Endothelial cell of umbilical vein (primary cell): ENCODE measurements at places on chromosomes 7 and 10. TPM values are rescaled to one million over a fixed set of nuclear protein-coding genes. Genes with fewer than 3 reads are reported as not detected.

The FBXL13 gene
- 3.9 and 4.0 TPM in 2 replicates for polyA plus RNA-seq

The NDUFB8 gene
- polyA plus RNA-seq: 516 and 526 TPM in 2 replicates

- no peak for DNase-seq
Measured at GRCh38 chr7:154480817-154481216, 428.6 kb downstream of the DPP6 start.

- DNase-seq: no peak
Measured at GRCh38 chr10:71927776-71928592, 36.2 kb upstream of the CHST3 start.

The EIF5AL1 gene
- 0.73 and 1.0 TPM in 2 replicates for polyA plus RNA-seq

DNA sequence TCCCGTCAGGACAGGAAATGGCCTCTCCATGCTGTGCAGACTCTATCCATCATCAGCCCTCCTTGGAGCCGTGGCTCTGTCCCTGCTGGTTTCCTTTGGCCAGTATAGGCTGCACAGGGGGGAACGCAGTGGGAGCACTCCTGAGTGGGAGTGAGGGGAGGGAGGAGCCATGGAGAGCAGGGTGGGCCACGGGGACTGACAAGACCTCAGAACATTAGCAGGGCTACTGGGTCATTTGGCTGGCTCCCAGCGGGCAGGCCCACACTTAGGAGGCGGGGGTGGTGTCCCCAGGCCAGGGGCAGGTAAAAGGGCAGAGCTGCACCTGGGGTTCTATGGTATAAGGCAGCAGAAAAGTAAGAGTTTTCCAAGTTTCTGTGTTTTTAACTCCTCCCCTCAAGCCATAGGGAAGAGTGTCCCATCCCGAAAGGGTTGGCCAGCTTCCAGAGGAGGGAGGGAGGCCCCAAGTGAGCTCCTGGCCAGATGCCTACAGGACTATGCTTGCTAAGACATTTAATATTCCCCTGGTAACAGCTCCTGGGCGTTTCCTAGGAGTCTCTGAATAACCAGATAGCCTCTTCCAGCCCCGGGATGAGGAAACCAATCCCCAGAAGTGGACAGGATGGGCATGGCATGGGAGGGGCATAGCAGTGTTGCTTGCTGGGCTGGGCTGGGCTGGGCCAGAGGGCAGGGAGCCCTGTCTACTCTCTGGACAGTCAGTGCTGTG lies 5.5 kb upstream of the OPN4 start:
- DNase-seq: no peak

DNA sequence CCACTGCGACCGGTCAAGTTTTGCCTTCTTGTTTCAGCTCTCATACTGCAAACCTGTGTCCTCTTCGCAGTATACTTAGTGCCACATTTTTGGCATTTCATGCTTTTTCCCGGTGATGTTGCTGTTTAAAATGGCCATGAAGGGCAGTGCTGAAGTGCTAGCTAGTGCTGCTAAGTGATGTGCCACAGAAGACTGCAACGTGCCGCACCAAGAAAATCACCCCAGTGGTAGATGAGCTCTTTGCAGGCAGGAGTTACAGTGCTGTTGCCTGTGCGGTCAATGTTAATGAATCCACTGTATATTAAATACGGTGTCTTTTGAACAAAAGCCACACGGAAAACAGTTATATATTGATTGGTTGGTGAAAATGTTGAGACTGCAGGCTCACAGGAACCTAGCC lies 120.3 kb downstream of the ANLN start:
- no peak for DNase-seq

DNA sequence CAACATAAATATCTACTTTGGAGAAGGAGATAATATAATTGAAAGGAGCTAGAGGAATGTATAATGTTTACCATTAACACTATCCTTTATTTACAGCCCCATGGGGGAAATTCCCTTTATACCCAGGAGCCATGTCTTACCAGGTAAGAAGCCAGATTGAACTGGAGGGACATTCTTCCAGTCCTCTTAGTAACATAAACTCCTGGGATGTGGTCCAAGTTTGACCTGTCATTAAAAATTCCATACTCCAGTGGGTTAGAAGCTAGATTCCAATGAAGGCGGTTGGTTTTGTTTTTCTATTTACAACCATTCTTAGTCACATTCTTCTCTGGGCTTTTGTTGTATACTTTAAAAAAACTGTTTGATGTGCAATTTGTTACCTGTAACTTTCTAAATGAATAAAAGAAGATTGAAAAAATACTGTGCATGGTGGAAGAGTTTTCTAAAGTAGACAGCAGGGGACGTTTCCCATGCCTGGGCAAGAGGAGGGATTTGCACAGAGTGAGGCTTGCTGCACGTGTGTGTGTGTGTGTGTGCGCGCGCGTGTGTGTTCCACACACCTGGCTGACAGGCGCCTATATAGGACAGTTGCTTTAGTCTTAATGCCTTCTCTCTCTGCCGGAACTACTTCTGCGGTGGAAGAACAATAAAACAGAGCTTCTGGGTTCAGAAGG lies 2.0 kb downstream of the PLCE1 start:
- DNase-seq: no peak

GRCh38 chr10:98097175-98097574 lies 37.3 kb upstream of the R3HCC1L start:
- no peak for DNase-seq

The CAPZA2 gene
- polyA plus RNA-seq: 35.4 and 48.1 TPM in 2 replicates

DNA sequence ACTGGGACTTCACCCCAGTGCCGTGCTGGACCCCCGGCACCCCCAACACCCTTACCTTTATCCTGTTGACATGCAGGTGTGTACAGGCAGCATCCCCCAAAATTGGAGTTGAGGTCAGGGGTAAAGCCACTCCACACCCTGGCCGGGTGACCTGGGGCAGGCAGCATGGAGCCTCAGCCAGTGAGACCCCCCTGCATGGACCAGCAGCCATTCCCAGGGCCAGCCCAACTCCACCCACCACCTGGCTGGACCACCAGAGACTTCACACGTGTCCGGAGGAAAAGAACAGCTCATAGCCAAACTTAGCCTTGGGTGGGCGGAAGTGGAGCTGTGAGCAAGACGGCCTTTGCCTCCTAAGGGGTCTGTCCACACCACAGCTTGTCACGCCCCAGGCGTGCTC lies 413.0 kb upstream of the FOXK1 start:
- no peak for DNase-seq

The GALNT17 gene
- polyA plus RNA-seq: not detected in 2 replicates

DNA sequence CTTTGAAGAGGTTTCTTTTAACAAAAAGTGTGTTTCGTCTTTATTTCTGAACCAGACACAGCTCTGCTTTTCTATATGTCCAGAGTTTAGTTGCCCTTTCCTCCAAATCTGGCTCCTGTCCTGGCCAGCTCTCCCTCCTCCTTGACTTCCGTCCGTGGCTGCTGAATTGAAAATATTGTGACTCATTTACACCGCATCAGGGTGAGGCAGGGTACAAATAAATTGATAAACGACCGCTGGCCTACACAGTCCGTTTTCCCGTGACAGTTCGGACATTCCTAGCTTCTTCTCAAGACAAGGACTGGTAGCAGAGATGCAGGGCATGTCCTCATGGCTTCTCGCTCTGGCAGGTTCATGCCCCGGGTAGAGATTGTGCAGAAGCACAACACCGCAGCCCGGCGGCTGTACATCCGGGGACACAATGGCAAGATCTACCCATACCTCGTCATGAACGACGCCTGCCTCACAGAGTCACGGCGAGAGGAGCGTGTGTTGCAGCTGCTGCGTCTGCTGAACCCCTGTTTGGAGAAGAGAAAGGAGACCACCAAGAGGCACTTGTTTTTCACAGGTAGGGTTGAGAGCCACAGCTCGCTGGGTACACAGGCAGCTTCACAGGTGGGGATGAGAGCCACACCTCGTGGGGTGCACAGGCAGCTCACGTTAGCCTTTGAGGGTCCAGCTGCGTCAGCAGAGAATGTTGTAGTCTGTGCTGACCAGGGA lies 126.6 kb downstream of the TRRAP start:
- DNase-seq: no peak

DNA sequence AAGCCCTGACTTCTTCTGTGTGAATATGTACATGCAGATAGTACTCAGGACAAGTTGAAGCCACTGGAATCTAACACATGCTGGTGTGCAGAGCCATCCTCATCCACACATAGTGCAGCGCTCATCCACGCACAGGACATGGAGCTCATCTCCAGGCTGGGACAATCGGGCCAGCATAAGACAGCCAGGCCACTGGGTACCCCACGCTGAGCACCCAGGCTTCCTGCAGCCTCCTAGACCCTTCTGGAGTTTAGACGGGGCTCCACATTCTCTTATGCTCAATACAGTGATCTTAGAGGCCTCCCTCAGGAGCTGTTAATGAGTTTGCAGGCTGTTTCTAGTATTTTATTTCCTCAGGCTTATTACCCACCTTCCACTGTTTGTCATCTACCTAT lies 238.9 kb downstream of the TNS3 start:
- DNase-seq: no peak

- DNase-seq: no peak
Measured at GRCh38 chr10:132487241-132488135, 50.1 kb upstream of the INPP5A start.
